ENCODE measurements at places on chromosomes 4 and X.

- no peak for DNase-seq
These were observed 12.8 kb downstream of the SUPT20HL2 start for GRCh38 chrX:24301060-24301459.

- no peak for DNase-seq
These were observed 72.8 kb upstream of the NLRP2B start for GRCh38 chrX:57752866-57753265.

- no peak for DNase-seq
These were observed 3.0 kb downstream of the RBPJ start for GRCh38 chr4:26323821-26324220.

DNA sequence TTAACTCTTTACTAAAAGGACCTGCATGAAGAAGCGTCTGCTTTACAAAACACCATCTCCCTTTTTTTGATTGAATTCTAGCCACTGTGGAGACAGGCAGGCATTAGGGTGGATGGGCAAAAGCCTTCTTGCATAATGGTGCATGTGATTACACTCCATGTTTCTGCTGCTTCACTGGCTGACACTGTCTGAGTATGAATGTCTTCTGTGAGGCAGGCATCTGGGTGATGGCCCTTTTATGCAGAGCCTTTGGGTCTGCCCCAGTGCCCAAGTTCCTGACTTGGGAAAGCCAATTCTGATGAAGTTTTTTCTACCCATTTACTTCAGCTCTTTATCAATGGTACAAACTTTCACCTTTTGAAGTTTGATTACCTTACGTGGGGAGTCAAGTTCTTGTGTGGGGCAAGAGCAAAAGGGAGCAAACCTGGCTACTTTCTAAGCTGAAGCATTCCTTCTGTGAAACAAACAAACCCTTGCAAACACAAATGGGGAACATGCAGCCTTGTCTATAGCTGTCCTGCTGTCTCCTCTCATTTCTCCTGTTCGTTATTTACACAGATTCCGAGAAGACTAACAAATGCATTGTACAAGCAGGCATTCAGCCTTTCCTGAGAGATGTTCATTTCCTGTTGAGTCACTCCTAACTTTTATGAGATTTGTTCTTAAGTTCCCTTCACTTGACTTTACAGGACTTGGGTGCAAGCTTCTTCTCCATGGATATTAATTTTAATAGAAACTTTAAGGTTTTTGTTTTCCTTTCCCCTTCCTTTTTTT, 301.9 kb downstream of the TLL1 start:
- no peak for DNase-seq

- DNase-seq, result no peak
These were observed 11.9 kb downstream of the SULT1E1 start for GRCh38 chr4:69848028-69848427.

DNA sequence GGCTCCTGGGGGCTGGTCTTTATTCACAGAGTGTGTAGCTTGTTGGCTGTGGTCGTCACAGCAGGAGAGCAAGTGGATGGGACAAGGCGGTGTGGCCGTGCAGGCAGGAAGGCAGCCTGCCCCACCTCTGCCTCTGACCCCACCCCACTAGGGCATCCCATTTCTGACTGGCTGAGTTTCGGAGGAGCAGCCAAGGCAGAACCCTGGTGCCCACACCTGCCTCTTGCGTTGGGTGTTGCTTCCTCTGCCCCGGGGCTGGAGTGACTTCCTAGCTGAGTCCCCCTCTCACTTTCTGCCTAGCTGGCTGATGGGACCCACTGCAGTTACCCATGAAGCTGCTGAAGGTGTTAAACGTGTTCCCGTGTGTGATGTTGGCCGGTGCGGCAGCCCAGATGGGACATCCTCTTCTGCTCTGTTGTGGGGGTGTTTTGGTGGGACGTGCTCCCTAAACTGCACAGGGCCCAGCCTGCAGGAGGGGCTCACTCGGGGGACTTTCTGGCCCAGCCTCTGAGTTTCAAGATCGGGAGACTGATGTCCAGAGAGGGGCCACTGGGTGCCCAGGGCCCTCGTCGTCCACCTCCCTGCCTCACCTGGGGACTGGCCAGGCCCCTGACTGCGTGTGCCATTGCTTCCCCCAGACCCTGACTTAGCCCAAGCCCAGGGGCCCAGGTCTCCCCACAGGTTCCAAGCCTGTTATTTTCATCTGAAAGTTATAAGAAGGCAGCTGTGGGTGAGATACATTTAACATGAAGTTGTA, 101.5 kb downstream of the PSAPL1 start:
- no peak for DNase-seq

DNA sequence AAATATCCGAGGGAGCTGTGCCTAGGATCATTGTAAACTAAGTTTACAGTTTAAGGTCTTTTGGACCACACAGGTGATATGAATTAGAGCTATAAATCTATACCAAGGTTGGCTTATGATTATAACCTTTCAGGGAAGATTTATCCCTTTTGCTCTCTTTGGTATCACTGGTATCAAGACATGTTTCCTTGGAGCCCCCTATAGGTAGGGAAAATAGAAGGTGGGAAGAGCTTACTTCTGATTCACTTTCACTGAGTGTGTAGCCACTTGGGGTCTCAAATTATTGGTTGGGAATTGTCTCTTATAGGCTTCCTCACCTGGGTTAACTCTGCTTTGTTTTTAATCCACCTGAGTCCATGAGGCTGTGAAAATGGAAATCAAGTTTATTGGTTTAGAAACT, 262.1 kb upstream of the NR3C2 start:
- no peak for DNase-seq

GRCh38 chr4:88730811-88731210, 33.2 kb upstream of the NAP1L5 start:
- DNase-seq, result no peak

- no peak for DNase-seq
These were observed 47.1 kb upstream of the TSPAN7 start for GRCh38 chrX:38514016-38514854.

DNA sequence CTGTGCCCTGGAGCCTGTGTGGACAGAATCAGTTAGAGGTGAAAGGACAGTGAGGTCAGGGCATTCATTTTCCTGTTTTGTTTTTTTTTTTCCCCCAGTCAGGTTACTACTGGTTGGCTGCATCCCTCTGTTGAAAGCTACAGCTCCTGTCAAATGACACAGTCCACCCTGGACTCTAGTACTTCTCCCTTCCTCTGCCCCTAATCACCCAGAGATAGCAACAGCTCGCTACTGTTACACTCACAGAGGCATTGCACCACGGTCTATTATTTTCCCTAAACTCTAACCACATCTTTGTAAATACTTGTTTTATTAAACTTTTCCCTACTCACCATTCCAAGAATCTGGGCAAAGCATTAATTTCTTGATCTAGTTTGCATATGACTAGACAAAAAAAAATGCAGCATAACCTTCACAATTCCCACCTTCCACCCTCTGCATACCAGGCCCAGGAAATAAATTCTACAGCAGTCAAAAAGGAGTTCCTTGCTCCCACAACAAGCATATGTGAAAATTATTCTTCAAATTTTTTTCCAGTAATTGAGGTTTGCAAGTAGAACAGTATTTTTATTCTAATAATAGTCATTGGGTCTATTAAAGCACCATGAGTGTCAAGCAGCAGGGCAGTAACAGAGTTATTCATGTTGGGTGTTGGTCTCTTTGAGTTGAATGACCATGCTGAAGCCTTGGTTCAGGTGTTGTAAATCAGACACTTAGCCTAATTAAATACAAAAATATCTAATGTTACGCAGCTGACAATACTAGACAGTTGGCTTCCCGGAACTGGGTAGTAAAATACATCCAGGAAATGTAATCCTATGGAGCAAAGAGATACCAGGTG, 329.2 kb downstream of the INPP4B start:
- DNase-seq, result no peak

Measured in HEK293T (cell line).